ENCODE measurements at places on chromosomes 7 and 10.

DNA sequence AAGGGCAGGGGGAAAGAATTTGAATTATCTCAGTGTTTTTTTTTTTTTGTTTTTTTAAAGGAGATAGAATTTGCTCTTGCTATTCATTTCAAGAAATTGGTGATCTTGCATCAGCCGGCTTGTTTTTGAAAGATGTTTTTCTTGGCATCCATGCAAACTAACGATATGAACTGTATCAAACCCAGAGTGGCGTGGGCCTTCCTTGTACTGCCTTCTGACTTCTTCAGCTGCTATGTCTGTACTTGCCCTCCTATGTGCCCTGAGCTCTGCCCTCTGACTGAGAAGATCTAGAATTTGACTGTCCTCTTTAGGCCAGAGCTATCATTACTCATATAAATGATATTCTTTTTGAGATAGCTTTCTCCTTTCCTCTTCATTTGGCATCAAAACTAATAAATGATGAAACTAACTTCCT is 183.1 kb downstream of the EXOC4 start:
- no peak for DNase-seq

GRCh38 chr7:76165973-76166403 is 35.7 kb upstream of the SRRM3 start:
- DNase-seq = no peak

- no peak for DNase-seq
These were observed 118.6 kb downstream of the ZMIZ1 start for GRCh38 chr10:79187121-79187940.

DNA sequence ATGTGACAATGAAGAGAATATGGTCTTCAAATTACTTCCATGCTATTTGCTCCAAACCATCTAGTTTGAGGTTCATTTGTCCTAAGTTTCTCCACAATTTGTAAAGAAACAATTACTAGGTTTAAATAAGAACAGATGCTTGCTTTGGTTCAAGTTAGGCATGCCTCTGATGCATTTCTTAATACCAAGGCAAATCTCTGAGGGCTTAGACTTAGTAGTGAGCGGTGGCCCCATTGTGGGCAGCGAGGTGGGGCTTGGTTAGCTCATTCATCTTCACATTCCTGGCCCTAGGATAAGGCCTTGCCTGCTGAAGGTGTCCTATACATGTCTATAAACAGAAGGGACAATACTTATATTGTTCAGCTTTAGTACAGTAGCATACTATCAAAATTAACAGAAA is 52.4 kb upstream of the RHEB start:
- DNase-seq = no peak

DNA sequence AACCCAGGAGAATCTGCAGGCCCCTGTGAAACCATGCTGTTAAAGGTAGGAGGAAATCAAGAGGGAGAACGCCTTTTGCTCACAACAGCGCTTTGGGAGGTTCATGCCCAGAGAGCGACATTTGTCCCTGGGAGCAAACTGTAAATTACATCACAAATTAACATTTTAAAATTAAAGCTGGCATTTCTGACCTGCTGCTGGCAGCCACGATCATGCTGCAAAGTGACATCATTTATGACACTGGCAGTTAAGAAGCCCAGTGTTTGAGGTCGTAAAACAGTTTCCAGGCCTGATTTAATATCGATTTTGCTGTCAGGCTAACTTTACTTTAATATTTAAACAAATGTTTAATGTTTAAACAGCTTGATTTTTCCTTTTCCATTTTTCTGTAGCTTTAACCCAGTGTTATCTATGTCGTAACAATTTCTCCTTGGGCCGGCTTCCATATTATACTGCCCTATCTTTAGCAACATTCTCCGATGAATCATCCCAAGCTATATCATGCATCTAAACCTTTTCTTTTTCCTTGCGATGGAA is 86.5 kb upstream of the NPVF start:
- DNase-seq = no peak

DNA sequence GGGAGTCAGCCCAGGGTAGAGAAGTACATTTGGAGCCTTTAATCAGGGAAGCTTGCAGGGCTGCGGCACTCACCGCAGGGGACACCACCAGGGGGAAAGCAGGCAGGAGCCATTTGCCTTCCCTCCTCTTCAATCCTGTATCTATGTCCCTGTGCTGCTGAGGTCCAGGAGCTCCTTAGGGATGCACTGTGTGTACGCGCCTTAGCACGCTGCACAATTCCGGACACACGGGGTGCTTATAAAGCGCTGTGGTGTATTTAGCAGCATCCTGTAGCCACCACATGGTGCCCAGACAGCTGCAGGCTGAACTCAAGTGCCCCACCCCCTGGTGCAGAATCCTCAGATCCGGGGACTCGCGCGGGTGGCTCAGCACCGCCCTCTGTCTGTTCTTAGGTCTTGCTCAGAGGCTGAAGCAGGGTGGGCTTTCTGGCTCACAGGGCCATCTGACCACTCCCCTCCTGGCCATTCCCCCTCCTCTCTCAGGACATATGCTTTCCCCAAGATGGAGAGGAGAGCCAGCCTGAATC is 421.4 kb downstream of the SDK1 start:
- peak; percentile 68 for DNase-seq

GRCh38 chr10:4981722-4982471 is 18.7 kb downstream of the AKR1C1 start:
- DNase-seq = peak; percentile 81

GRCh38 chr7:147432079-147432478 is 1158.5 kb upstream of the C7orf33 start:
- DNase-seq = no peak

GRCh38 chr10:55449981-55450380 is 649.0 kb upstream of the PCDH15 start:
- no peak for DNase-seq

DNA sequence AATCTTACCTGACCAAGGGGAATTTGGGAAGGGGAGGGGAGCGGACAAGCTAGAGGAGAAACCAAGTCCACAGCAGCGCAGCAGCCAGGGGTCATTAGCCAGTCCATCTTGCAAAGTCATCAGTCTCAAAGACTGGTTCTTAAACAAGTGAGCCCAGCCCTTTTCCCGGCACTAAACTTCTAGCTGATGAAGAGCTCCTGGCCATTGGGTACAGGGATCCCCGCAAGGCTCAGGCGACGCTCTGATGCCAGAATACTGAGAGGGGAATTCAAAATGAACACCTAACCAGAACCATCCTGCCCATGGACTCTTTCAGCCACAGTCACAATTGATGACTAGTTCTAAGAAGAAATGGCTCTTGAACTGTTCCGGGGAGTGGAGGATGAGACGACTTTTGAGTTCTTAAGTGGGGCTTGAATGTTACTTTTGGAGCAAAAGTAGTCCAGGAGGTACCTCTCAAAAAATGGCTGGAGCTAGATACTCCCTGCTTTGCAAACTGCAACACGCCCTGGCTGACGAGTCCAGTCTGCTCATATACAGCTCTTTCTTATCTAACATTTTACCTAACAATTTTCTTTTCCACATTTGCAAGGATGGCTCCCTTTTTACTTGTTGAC is 2.5 kb upstream of the TWIST1 start:
- no peak for DNase-seq

GRCh38 chr10:112732277-112732921 is 217.6 kb upstream of the TCF7L2 start:
- no peak for DNase-seq

DNA sequence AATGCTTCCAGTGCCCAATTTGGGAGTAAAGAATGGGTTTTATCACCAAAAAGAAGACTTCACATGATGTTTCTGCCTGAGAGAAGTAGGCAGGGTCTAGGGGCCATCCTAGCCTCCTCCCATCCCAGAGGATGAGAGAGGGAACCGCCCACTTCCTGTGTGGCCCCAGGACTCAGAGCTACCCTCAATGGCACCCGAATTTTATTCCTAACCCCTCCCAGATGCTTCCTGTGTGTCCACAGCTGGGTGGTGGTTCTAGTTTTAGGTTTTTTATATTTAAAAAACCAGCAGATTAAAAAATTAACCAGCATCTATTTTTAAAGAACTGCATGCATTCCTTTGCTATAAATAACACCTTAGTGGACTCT is 583.5 kb downstream of the PTPRN2 start:
- DNase-seq = no peak

DNA sequence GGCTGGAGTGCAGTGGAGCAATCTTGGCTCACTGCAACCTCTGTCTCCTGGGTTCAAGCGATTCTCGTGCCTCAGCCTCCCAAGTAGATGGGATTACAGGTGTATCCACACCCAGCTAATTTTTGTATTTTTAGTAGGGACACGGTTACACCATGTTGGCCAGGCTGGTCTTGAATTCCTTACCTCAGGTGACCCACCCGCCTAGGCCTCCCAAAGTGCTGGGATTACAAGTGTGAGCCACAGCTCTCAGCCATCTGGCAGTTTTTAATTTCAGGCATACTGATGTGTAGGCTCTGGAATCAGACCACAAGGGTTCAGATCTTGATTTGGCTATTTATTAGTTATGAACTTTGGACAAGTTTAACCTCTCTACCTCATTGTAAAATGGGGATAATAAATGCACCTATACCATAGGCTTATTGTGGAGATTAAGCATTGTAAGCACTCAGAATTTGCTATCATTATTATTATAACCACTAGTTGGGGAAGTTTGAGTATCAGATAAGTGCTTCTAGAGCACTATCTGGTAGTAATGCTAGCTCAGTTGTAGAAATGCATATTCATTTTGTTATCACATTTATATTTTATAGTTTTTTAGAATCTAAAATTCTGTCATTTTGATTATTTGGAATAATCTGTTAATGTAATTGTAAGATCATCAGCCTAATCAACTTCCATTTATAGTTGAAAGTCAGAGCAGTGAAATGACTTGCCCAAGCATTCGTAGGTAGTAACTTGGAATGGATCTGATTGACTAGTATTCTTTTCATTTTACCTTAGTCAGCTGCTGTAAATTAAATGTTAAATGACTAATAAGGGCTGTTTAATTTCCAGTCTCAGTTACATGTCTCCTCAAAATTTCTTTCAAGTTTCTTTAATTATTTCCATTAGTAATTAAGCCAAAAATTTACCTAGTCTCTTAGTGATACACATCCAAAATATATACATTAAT is 22.5 kb downstream of the KMT2E start:
- no peak for DNase-seq

GRCh38 chr7:91082852-91083495 is 181.3 kb upstream of the FZD1 start:
- DNase-seq = no peak

DNA sequence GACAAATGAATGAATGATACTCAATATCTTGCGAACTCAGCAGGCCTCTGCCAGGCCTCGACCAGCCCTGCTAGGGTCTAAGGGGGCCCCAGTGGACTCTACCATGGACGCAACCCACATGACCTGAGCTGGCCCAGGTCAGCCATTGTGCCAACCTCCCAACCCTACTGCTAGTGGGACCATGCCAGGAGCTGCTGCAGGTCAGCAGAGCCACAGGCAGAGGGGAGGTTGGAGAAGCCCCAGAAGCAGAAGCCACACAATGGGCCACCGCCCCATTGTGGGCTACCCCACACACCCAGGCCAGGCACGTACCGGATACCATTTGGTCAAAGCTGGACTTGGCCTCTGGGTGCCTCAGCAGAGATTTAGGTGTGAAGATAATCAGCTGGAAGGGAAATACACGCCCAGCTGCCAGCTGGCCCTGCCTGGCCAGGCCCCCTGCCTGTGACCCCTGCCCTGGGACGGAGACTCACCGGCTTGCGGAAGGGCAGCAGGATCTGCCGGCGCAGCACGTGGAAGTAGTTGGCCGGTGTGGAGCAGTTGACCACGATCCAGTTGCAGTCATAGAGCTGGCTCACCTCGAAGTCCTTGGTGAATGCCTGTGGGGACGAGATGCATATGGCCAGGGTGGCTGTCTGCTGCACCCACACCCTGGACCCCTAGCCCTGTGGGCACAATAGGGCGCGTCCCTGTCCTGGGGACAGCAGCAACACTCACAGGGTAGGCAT is 24.5 kb downstream of the OGDHL start:
- DNase-seq = no peak

DNA sequence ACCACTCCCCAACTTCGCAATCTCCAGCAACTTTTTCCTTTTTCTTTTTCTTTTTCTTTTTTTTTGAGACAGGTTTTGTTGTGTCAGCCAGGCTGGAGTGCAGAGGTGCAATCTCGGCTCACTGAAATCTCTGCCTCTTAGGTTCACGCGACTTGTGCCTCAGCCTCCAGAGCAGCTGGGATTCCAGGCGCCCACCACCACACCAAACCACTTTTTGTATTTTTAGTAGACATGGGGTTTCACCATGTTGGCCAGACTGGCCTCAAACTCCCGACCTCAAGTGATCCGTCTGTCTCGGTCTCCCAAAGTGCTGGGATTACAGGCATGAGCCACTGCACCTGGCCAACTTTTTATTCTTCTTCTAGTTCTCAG is 55.0 kb downstream of the KIAA1549 start:
- DNase-seq = no peak

DNA sequence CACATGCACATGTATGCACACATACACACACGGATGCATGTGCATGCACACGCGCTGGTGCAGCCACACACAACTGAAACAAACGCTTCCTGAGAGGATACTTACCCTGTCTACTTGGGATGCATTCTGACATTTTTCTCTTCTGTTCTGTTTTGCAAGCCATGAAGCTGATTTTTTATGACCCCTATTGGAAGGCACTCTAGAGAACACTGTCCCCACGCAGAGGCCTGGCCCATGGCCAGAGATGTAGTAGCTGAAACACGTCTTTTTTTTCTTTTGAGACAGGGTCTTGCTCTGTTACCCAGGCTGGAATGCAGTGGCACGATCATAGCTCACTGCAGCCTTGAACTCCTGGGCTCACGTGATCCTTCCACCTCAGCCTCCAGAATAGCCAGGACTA is 47.9 kb downstream of the VWA2 start:
- DNase-seq = no peak

- no peak for DNase-seq
These were observed 176.1 kb downstream of the PRKG1 start for GRCh38 chr10:51250278-51250920.

DNA sequence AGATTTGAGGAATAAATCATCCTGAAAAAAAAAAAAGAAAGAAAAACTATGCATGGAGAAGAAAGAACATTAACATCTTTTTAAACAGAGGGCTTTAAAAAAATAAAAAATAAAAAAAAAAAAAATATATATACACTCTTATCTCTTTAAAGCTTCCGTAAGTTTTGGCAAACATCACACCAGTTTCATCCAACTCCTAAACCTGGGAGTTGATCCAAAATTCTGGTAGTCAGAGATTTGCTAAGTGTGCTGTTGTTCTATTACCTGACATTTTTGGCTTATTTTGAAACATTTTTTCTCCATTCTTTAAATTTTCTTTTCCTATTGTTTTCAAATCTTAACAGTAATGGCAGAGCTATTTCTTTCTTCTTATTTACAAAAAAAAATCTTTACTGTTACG is 273.1 kb downstream of the AGMO start:
- DNase-seq = no peak

DNA sequence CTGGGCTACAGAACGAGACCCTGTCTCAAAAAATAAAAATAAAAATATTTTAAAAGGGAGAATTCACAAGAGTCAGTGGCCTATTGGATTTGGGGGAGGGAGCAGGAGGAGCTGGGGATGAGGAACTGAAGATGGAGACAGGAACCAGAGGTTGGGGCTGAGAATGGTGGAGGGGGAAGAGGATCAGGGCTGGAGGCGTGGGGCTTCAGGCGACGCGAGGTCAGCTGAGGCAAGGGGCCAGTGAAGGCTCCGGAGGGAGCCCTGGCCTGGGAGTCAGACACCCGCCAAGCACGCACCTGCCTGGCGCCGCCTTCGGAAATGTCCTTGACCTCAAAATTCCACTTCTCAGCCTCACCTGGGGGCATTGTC is 671 bp upstream of the CLEC2L start:
- no peak for DNase-seq

Measured in iPS DF 19.7 (cell line).